EL (cell line): ENCODE measurements at places on chromosomes 13 and 19.
A peak's percentile ranks its signal among the peaks of the same experiment; 100 is the strongest.

- no peak for DNase-seq
Measured at GRCh38 chr13:100528820-100529219, 59.8 kb downstream of the GGACT start.

DNA sequence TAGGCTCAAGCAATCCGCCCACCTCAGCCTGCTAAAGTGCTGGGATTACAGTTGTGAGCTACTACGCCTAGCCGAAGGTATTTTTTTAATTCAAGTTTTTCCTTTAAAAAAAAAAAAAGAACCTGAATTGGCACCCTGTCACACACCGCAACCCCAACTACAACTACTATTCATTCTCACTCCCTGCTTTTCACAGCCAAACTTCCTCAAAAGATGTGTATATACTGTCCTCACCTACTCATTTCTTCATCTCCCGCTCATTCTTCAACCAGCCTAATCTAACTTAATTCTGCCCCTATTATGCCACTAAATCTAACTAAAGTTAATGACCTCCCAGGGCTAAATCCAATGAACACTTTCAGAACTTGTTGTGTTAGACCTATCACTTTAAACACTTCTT is 12.7 kb upstream of the WBP4 start:
- DNase-seq: no peak

DNA sequence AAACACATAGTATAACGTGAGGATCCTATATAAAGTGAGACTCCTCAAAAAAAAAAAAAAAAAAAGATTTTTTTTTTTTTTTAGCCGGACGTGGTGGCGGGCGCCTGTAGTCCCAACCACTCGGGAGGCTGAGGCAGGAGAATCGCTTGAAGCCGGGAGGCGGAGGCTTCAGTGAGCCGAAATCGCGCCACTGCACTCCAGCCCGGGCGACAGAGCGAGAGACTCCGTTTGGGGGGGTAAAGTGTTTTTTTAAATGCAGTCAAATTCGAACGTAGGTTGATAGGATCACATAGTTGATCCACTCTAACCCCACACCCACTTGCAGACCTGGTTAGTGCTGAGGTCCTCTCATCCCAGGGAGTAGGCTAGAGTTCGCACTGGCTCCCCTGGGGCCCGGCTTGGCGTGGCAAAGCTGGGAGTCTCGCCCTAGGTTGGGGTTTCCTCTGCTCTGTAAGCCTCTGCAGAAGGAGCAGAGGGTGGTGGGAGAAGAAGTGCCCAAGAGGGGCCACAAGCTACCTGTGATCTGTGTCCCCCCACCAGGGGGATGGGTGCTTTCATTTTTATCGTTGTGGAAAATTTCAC is 6.5 kb downstream of the RNF225 start:
- DNase-seq: no peak

- no peak for DNase-seq
Measured at GRCh38 chr13:24183741-24184182, 23.2 kb downstream of the SPATA13 start.

DNA sequence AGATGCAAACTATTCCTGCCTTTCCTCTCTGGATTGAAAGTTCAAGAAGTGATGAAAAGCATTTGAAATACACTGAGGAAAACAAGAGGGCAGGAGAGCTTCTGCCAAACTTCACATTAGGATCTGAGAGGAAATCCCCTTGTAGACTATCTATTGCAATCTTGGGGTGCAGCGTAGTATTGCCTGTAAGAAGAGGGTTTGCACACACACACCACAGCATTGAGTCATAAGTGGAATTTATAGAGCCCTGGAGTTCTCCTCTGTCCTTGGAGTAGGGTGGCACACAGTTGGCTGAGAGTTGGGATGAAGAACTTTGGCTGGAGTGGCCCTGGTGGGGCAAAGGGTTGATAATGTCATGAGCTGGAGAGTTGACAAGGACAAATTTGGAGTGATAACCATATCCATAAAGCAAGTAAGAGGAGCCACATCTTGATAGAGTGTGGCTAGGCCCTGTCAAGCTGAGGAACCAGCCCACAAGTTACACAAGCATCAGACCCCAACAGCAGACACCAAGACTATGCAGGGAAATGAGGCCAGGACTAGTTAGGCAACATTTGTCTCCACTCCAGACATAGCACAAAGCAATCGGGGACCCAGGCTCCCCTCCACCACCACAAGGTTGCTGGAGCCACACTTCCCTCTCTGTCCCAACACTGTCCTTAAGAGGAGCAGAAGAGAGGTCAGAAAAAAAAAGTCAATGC is 520.9 kb downstream of the KLF5 start:
- DNase-seq: no peak

DNA sequence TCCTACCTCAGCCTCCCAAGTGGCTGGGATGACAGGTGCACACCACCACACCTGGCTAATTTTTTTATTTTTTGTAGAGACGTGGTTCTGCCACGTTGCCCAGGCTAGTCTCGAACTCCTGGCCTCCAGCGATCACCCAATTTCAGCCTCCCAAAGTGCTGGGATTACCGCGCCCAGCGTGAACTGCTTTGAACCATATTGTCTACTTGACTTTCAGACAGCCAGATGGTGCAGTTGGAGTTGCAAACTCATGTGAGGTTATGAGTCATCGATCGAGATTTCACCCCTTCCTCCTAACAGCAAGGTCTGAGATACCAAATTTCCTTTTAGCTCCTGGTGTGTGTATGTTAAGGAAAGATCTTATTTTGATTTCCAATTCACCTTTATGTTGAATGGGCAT is 2.7 kb downstream of the SLC27A1 start:
- peak; percentile 83 for DNase-seq

DNA sequence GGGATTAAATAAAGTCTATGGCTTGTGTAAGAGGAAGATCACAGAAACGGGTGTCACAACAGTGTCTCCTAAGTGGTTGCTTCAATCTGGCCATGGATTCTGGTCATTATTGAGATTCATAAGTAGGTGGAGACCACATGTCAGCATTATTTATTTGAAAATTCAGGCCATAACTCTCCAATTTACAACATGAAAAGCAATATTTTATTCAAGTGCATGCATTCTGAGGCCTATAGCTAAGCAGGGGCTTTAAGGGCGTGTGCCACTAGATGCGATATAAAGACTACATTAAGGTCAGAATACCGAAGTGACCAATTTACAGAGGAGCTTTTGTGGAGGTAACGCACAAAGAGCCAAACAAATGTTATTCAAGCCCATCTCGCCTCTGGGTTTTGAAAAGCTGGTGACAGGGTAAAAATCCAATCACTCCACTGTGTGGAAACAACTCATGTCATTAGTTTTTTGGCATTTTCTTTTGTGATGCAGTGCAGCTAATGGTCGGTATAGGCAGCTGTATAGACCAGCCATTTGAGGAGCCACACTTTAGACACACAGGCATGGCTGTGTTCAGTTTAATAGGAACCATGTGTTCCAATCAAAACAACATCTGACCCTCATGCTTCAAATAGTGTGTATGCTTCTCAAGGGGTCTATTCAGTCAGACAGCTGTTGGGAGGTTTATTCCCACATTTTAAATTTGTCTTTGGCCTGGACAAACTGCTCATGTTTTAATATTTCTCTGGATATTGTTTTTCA is 123.7 kb downstream of the KL start:
- DNase-seq: no peak

DNA sequence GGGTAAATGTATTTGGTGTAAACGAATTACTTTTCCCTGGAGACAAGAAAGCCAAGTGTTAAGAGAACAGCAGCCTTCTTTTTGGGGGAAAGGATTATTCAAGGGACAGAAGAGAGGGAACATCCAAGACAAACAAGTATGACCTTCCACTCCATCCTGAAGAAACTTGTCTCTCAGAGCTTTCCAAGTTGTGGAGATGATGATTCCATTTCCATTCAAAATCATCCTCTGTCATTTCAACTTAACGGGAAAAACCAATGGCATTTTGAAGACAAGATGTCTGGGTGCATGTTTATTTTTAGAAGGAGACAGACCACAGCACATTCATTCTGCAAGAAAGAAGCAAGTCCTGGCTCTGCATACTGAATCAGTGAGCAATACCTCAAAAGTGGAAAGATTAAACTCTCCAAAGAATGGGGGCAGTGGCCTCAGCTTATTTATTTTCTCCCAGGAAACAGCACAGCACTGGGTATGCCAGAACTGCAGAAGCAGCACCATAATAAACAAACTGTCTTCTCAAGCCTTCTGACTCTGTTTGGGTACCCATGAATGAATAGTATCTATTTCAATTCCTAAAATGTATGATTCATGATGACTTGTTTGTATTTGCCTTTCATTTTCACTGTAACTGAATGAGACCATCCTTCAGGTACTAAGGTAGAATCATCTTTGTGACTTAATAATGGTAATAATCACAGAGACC is 541.0 kb downstream of the RFC3 start:
- DNase-seq: peak; percentile 86

DNA sequence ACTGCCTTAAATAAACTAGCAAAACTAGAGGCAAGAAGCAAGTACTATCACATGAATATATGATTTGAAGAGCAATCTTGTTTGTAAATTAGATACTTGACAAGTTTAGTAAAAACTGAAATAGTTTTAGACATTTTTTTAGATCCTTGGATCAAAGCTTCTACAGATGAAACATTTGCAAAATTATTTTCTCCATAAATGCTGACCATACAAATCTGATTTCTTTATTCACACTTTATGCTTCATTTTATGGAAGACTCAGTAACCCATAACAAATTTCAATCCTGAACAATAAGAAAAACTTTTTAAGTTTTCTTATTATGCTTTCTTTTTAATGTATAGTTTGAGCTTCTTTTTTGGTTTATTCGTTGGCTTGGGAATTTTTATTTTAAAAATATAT is 750.2 kb upstream of the SLITRK5 start:
- DNase-seq: no peak

DNA sequence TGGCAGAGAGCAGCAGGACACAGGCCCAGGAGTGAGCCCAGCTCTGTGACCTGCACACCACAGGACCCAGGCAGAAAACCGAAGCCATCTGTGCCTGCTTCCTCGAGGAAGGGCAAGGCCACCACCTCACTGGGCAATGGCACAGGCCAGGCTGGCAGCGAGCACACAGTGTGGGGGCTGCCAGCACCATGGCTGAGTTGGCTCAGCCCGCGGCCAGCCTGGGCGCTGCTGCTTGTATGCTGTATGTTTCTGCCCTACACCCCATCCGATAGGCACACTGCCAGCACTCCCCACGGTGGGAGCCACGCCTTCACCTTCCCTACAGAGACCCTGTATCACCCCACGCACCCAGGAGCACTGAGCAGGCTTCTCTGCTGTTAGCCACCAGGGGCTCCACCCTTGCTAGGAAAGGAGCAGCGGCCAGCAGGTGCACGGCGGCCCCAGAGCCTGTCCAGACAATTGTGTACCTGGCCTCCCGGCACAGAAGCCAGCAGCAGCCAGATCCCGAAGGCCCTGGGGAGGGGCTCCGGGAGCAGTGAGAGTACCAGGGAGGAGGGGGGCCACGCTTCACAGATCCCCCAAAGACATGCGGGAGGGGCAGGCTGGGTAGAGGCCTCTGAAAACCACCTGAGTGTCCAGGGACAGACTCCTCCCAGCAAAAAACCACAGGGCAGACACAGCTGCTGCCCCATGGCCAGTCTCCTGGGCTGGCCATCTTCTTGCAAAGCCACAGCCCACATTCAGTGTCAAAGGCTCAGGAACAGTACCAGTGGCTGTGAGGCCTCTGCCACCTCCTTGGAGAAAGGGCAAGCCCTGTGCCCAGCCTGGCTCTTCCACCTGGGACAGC is 56.1 kb downstream of the MLLT1 start:
- DNase-seq: no peak

GRCh38 chr19:6530386-6531162 is at the start of gene TNFSF9:
TNFSF9 (plus strand) TSS chr19:6531026; CDS start chr19:6531037, 11 bp downstream.
- peak; percentile 89 for DNase-seq

DNA sequence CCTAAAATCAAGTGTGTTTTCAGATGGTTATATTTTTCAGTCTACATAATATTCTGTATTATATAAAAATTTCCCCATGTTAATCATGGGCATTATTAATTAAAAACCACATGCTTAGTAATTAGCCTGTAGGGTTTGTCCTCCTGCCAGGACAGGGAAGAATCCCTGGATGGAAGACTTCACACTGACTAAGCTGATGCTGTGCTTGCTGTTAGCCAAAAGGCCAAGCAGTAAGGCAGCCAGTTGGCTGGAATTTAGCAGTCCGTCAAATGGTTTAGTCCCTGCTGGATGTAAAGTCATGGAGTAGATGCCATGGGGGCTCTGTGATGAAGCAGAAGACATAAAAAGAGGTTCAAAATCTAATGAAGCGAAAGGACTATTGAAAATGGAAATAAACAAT is 168.0 kb upstream of the OBI1 start:
- DNase-seq: no peak

DNA sequence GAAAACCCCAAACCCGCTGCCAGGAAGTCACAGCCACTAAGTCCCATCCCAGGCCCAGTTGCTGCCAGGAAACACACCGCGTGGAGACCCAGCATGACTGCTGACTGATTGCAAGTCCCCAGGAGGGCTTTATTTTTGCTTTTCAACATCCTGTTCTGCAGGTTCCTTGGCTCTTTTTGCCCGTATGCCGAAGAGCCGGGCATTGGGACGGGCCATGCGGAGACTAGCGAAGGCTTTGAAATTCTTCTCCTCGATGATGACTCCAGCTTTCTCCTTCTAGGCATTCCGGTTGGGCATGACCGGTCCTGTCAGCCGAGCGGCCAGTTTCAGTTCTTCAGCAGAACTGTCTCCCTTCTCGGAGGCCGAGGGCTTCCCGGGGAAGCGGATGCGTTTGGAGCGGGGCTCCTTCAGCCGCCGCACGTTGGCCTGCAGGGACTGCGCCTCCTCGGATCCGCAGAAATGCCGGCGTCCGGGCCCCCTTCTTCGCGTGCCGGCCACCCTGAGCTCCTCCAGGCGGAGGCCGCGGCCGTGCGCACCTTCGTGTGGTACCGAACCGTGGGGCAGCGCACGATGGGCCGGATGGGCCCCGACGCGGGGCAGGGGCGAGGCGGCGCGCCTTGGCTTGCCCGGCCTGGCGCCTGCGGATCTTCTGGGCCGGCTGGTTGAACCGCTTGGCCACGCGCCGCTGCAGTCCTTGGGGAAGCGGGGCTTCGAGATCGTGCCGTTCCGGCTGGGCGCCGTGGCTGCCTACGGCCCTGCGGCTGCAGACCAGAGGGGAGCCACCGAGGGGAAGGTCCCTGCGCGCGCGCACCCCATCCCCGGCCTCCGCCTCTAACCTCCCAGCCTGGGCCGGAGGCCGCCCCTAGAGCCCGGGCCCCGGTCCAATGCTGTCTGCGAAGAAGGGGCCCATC is 15.2 kb downstream of the ZSCAN5C start:
- DNase-seq: peak; percentile 35

DNA sequence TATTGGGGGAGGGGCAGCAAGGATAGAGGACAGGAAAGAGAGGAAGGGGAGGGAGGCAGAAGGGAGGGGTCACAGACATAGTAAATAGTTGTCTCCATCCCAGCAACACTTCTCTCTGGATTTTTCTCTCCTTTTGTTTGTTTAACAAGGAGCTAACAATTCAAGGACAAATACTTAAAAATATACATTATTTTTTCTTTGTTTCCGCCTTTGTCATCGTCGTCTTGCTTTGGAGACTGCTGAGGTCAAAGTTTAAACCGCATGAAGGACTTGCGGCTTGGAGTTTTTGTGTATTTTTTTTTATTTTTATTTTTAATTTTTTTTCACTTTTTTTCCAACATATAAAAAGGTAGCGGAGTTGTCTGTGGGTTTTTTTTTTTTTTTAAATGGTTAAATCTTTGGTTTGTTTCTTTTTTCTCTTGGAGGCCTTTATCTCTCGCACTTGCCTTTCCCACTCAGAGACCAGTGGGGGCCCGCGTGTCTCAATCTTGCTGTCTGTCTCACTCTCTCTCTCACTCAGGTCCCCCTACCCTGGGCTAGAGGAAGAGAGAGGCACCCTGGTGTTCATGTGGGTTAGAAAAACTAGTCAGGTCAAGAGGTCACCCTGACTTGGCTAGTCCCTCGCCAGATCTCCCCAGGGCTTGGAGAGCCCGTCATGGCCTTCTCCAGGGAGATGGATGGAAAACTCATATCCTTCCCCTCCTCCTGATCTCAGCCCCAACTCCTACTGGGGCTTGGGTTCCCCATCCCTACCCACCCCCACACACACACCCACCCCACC is 11.0 kb downstream of the ZNF574 start:
- no peak for DNase-seq
